ENCODE measurements at places on chromosomes 13 and 19.

GRCh38 chr13:42356184-42356575 lies 84.2 kb downstream of the AKAP11 start:
- DNase-seq, result no peak

GRCh38 chr13:110405597-110406450 lies 98.7 kb downstream of the COL4A2 start:
- DNase-seq, result no peak

GRCh38 chr13:95710313-95710712 lies 33.4 kb downstream of the DNAJC3 start:
- DNase-seq, result no peak

DNA sequence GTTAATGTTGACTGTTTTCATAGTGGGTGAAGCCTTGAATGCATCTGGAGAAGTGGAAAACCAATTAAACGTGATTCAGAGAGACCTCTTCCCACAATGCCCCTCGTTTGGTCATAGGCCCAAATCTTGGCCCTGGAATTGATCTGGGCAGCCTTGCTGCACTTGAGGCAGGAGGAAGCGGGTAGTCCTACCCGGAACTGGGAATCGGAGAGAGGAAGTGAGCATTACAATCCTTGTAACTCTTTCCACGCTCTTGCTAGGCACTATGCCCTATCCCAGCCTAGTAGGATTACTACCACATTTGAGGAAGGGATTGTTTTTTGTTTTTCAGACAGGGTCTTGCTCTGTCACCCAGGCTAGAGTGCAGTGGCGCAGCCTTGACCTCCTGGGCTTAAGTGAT lies 3.6 kb downstream of the KCNK6 start:
- DNase-seq, result no peak

DNA sequence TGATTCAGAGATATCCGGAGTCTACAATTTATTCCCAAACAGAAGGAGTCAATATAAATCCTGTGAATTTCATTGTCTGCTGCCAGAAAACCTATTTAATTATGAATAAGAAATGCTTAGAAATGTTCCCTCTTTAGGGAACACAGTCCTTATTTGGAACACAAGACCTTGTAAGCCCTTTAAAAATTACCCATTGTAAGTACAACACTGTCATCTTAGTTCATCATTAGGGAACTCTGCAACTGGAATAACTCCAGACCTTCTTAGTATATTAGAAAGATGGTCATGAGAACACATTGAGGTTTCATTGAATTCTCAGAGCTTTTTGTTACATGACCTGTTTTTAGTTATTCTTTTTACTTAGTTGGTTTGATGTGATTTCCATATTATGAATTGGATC lies 548.5 kb upstream of the KLF12 start:
- no peak for DNase-seq

DNA sequence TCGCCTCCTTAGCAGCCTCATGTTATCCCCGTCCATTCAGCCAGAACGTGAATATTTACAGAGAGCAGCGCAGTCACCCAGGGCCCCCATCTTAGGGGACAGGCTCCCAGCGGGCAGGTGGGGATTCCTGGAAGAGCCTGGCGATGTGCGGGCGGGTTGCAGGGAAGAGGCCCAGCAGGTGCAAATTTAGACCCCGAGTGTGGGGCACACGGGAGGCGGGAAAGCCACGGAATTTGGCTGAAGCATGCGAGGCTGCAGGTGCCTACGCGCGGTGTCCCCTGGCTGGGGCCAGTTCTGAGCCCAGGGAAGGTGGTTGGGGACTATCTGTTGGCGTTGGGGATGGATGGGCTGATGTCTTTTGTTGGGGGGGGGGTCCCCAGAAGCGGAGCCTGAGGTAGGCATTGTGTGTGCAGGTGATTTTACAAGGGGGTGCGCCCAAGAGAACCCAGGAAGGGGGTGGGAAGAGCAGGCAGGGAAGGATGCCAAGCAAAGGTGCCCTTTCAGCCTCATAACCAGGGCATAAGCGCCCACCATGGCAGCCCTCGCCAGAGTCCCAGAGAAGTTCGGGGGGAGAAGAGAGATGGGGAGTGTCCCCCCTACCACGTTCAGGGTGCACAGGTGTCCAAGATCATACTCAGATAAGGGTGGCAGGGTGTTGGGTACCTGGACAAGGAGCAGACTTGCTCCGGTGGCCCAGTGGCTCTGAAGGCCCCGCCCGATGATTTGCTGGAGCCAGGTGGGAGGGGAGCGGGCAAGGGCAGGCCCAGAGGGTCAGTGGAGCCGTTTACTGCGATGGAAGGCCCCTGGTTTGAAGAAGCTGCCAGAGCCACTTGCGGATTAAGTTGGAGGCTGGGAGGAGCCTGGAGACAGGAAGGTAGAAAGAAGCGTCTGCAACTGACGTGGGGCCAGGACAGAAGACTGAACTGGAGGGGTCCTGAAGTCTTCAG lies 1.2 kb downstream of the TPGS1 start:
- no peak for DNase-seq

DNA sequence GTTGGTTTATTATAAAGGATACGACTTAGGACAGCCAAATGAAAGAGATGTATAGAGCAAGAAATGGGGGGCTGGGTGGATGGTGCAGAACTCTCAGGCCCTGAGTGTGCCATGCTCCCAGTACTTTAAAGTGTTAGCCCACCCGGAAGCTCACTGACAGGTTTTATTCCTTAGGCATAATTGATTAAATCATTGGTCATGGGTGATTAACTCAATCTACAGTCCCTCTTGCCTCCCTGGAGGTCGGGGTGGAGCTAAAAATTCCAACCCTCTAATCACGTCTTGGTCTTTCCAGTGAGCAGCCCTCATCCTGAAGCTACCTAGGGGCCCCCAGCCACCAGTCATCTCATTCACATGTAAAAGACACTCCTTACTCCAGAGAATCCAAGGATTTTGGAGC lies 9.9 kb upstream of the LEUTX start:
- no peak for DNase-seq

DNA sequence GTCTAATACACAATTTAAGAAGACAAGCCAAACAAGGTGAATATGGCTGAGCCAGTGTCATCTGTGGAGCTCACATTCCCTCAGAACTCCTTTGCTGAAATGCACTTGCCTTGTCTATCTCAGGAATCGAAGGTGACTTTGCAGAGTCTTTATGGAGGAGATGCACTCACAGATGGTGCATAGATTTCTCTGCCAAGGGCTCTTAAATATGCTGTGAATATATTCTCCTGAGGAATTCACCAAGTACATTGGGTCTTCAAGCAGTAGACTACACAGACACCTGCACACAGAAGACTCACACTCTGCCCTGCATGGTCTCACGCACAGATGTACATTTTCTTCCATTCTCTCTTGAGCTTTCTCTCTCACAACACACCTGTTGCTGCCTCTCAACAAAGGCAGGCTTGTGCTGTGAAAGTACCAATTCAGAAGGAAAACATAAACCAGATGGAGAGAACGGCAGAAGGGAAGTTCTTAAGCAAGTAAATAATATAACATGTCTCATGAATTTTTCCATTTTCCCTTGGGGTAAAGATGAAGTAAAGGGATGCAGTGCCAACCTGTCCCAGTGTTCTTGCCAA lies 174.7 kb downstream of the DLEU7 start:
- DNase-seq, result no peak

Data from activated naive CD8-positive, alpha-beta T cell treated with anti-CD3 and anti-CD28 coated beads, Interleukin-2, amount 10 ng/mL, durations not matched to agents 7 days and 5 days (primary cell).